ENCODE measurements at places on chromosomes 11 and 22. TPM values are rescaled to one million over a fixed set of nuclear protein-coding genes. Genes with fewer than 3 reads are reported as not detected.

GRCh38 chr11:62266558-62266957 is 3.4 kb upstream of the SCGB2A2 start:
- DNase-seq = peak; percentile 72

Gene OR4A5
- total RNA-seq = not detected

- no peak for DNase-seq
These were observed 21.1 kb downstream of the FAM76B start for GRCh38 chr11:95768521-95768920.

- no peak for DNase-seq
These were observed 38.7 kb downstream of the TMEM45B start for GRCh38 chr11:129854232-129854805.

GRCh38 chr11:68118706-68119448 is 2.3 kb downstream of the CHKA start:
- DNase-seq = peak; percentile 20

Gene C11orf65
- 0.09 TPM for total RNA-seq

All from dermis blood vessel endothelial cell (primary cell).